ENCODE measurements at places on chromosomes 3 and 15.

GRCh38 chr3:36219398-36219797 is 160.9 kb upstream of the STAC start:
- no peak for DNase-seq

- no peak for DNase-seq
Observed at GRCh38 chr15:81531109-81531592, 157.1 kb upstream of the TMC3 start.

- DNase-seq, result no peak
Observed at GRCh38 chr3:38782148-38782547, 33.9 kb downstream of the SCN10A start.

- no peak for DNase-seq
Observed at GRCh38 chr15:69017978-69018377, 3.5 kb downstream of the NOX5 start.

DNA sequence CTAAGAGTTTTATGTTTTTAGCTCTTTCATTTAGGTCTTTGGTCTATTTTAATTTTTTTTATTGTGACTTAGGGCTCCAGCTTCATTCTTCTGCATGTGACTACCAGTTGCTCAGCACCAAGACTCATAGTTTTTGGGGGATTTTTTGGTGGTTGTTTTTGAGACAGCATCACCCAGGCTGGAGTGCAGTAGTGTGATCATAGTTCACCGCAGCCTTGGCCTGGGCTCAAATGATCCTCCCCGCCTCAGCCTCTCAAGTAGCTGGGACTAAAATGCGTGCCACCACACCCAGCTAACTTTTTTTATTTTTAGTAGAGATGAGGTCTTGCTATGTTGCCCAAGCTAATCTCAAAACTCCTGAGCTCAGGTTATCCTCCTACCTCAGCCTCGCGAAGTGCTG is 19.4 kb downstream of the CDV3 start:
- no peak for DNase-seq

DNA sequence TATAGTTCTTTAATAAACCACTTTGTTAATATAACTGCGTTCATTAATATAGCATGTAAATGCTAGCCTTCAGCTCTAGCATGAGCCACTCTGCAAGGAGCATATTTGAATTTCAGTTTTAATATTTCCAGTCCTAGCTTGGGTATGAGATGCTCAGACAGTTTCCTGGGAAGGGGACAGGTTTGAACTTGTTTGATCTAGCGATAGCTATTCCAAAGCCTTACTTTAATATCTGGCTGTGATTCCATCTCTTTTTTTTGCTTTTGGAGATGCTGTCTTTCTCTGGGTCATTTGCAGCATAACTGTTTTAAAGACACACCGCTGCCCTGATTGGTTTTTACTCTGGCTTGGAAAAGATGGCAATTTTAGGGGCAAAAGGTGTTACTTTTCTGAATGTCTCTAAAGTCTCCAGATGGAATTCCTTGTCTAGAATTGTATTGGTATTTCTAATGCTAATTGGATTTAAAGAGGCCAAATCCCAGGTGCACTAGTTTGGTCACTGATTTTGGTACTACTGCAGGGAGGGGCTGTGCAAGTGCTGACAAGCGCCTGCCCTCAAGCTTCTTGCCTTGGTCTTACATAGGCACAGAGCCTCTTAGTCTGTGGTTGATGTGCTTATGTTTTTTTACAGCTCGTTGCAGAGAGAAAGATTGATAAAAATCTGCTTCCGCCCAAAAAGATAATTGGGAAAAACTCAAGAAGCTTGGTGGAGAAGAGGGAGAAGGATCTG is 2.8 kb downstream of the NISCH start:
- DNase-seq, result no peak

DNA sequence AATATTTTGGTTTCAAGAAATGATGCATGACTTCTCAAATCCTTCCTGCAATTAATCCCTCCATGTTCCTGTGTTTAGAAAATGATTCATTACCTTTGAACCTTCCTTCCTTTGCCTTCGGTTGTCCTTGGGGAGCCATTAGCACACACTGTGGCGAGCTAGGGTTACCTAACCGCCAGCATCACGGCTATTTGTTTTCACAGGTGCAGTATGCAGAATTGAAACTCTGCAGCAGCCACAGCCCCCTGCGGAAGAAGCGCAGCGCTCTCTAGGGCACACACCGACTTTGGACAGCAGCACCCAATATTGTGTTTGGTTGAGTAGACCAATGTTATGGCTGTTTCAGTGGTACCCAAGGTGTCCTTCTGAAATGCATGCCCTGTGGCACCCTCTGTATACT is 247.4 kb downstream of the MCTP2 start:
- no peak for DNase-seq

- DNase-seq, result no peak
Observed at GRCh38 chr3:127707851-127708411, 35.2 kb downstream of the ABTB1 start.

DNA sequence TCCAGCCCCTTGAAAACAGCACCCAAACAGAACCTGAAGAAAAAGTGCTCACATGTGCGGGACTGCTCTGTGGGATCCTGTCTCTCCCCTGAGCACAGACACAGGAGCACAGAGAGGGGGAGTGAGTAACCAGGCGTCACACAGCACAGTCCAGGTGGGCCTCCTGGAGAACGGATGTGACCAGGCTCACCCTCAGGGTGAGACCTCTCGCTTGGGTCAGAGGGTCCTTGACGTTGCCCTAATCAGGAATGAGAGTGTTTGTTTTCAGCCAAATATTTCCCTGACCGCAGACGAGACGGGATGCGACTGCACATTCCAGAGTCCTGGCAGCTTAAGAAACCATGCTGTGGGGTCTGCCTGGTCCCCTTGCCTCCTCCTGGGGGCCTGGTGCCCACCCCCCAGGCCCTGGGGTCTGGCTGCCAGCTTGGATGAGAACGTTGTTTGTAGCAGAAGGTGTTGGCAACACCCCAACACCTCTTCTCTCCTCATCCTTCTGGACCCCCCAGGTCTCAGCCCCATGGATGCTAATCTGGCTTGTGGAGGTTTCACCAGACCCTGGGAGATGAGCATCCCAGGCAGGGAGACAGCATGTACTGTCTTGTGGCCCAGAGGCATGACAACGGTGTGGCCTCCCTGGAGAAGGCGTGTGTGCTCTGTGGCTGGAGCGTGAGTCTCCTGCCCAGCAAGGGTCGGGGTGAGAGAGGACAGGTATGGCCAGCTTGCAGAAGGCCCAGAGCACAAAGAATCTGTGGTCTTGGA is 42.1 kb upstream of the SLC6A6 start:
- no peak for DNase-seq

DNA sequence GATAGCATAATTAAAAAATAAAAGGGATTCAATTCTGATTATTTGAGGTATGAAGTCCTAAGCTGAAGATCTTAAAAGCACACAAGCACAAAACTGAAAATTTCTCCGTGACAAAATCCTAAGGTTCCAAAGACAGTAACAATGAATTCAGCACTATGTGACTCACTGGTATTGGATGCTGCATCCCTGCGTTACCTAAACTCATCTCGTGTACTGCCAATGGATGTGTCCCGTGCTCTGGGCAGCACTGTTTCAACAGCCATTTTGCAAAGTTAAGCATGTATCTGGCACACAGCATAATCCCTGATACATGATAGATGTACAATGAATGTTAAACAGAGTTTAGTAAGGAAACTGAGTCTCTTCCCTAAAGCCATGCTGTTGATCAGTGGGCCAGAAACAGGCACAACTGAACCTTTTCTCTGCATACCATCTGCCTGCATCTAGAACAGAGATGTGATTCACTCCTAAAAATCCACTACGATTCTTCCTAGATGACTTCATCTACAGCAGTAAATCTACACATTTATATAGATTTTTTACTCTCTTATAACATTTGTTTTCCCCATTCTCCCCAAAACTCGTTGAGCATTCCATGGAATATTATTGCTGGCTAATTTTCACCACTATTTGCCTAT is 14.3 kb downstream of the SUCLG2 start:
- no peak for DNase-seq

DNA sequence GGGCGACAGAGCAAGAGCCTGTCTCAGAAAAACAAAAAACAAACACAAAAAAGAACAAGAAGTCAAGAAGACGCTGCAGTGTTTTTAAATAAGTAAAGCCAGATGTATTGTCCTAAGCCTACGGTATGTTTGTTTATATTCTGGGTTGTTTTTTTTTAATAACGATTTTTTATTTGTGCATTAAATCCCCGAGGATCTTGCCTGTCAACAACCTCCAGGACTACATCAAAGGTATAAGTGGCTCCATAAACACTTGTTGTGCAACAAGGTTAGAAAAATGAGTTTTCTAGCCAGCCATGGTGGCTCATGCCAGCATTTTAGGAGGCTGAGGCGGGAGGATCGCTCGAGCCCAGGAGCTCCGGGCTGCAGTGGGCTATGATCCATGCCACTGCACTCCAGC is 26.1 kb downstream of the ITGB5 start:
- DNase-seq, result no peak

DNA sequence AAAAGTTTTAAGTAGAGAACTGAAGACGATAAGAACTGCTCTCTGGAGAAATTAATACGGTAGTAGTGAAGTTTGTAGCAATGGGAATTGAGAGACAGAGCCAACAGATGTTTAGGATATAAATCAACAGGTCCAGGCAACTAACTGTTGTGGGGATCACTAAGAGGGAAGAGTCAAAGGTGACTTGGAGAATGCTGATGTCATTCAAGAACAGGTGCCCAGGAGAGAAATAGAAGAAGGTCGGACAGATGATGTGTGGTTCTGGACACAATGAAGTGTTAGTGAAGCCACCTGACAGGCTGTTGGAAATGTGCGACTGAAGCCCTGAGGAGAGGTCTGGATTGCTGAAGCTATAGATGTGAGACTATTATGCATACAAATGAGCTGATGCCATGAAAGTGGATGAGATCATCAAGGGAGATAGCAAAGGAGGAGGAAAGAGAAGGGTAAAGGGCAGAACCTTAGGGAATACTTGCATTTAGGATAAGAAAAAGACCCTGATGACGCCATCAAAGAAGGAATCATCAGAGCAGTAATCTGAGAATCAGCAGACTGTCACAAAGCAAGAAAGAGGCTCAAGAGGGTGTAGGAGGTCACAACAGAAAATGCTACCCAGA is 183.7 kb downstream of the FRMD5 start:
- DNase-seq, result no peak

GRCh38 chr3:71662056-71662455 is 63.1 kb downstream of the EIF4E3 start:
- no peak for DNase-seq

DNA sequence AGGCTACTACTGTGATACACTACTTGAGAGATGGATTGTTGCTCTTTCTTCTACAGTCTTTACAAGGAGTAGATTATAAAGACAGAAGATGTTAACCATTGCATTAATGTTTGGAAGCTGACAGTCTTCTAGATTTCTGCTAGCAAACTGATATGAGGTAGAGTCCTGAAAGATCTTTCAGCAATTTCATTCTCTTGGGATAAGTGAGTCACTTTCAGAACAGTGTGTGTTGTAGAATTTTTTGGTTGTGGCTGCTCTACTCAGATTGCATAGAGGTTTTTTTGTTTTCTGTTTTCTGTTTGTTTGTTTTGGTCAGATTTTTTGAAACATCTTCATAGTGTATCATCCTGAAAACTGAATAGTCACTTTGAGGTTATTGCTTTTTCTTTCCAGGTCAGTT is 17.1 kb downstream of the TNFSF10 start:
- no peak for DNase-seq

DNA sequence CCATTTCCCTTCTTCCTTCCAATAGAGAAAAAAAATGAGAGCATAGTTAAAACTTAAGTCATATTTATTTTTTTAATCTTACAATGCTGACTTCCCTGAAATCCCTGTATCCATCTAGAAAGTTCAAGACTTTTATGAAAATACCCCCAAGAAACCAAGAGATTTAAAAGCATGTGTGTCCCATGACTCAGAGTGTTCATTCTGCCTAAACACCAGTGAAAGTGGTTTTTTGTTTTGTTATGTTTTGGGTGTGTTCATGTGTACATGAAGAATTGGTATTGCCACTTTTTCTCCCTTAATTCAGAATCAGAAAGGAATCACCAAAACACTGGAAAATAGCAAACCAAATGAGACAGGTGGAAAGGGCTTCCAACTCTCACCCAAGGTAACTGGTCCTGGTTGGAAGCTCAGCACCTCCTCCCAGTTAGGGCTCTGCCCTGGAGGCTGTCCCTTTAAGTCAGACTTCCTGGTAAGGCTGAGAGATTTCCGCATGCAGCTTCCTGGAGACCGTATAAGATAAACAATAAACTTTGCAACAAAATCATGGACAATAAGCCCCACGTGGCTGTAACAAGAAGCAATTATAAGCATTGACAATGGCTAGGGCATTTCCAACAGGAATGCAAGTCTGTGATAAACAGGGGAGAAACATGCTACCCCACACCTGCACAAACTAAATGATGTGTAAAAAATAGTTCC is 121.9 kb upstream of the ARHGEF3 start:
- no peak for DNase-seq

DNA sequence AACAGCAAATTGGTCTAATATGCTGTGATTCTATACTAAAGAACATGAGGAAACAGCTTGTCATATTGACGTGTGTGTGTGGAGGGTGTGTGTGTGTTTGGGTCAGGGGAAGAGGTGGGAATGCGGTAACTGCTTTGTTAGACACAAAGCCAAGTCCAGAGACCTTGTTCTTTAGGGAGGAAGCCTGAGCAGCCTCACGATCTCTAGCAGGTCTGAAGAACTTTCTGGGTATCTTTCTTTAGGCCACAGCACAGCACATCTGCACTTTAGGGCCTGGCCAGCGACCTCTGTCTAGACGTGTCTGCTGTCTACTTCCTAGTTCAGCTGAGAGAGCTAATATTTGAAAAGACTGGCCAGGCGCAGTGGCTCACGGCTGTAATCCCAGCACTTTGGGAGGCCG is 220.0 kb upstream of the TPRG1 start:
- no peak for DNase-seq

DNA sequence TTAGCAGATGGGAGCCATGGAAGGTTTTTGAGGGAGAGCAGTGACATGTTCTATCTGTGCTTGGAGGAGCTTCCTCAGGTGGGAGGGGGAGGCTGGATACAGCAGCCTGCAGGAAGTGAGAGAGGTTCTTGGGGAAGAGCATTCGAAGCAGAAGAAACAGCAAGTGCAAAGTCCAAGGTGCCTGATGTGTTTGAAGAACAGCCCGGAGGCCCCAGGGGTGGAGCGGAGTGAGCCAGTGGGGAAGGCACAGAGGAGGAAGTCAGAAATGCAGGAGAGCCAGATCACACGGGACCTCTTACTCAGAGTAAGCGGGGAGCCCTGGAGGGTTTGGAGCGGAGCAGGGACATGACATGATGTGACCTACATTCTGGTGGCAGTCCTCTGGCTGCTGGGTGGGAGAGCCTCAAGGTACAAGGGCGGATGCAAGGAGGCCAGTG is 10.8 kb downstream of the ITGA11 start:
- DNase-seq, result peak; percentile 87

DNA sequence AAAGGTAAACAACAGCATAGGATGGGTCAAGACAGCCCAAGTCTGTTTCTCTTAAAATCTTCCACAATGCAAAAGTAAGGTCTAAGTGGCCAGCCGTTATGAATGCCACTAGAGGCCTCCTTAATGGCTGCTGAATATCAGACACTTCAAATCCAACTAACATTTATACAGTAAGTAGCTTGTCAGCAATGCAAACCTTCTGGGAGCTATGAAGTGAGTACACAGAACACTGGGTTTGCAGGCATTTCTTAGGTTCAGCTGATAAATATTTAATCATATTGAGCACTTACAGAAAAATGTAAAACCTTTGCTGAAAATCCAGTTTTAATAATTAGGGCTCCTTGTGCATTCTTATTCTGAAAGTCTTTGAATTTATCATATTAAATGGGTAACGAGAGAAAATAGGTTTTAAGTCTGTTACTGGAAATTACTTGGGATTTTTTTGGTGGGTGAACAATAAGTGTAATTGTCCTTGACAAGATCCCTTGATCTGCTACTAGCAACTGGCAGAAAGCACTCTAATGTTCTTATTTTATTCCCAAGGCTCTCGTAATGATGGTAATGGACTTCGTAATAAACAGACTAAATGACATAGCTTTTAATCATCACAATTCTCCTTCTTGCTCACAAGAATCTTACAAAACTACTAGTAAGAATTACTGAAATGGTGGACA is 141.7 kb upstream of the GPR149 start:
- DNase-seq, result no peak

Measured in vagina (tissue), 2 donors.